ENCODE measurements at places on chromosomes 16 and 17.

DNA sequence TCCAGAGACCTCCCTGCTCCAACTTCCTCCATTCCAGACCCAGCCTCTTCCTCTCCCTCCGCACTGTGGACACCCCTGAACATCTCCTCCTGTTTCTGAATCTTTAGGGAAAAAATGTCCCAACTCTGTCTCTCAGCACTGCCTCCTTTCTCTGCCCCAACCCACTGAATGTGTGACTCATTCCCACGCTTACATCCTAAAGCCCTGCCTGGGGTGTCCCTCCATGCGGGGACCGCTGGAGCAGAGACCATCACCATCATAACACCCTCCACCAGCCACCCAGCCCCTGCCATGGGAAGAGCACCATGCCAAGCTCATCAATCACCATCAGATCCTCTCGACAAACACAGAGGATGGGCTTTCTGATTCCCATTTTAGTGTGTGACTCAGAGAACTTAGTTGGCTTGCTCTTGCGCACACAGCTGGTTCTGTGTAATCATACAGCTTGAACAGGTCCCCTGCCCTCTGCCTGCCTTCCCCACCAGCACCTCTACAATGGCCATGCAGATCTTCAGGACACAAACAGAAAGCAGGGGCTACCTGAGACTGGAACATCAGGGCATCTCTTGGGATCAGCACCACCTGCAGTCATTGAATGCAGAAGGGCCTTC lies 10.7 kb downstream of the RPRML start:
- no peak for DNase-seq

DNA sequence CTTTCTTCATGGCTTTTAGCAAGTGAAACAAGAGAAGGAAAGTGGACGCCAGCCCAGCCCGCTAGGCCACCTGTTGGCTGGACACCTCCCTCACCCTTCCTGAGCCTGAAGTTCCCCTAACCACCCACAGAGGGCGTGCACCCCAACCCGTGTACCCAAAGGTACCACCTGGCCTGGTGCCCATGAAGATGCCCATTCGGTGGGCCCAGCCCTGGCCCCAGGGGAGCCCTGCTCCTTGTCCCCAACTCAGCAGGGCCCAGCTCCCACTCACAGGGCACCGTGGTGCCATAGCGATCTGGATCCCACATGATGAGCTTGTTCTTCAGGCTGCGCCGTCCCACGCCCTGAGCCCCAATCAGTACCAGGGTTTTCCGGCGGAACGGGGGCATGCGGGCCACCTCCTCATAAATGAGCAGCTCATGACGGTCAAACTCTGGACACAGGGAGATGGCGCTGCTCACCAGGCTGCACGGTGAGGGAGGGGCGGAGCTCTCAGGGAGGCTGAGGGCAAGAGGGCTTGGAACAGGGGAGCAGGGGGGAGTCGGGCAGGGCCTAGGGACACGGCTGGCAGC lies 26.8 kb downstream of the MPP2 start:
- no peak for DNase-seq

- DNase-seq: no peak
These were observed 41.3 kb downstream of the USP31 start for GRCh38 chr16:23107936-23108335.

- DNase-seq: peak; percentile 62
These were observed 122.6 kb upstream of the FOXF1 start for GRCh38 chr16:86387468-86388440.

- no peak for DNase-seq
These were observed 12.0 kb upstream of the KRT19 start for GRCh38 chr17:41539979-41540701.

DNA sequence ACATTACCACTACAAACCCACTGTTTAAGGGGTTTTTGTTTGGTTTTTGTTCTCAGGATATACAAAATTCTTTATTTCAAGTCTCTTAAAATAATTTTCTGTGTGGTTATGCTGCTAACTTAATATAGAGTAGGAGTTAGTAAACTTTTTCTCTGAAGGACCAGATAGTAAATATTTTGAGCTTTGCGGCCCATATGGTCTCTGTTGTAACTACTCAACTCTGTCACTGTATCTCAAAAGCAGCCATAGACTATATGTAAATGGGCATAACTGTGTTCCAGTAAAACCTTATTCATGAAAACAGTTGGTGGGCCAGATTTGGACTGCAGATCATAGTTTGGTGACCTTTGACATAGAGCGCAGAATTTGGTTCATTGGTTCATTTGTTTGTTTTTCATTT lies 7.2 kb downstream of the TANGO6 start:
- DNase-seq: no peak

GRCh38 chr17:14296166-14296910 lies 4.5 kb upstream of the HS3ST3B1 start:
- no peak for DNase-seq

DNA sequence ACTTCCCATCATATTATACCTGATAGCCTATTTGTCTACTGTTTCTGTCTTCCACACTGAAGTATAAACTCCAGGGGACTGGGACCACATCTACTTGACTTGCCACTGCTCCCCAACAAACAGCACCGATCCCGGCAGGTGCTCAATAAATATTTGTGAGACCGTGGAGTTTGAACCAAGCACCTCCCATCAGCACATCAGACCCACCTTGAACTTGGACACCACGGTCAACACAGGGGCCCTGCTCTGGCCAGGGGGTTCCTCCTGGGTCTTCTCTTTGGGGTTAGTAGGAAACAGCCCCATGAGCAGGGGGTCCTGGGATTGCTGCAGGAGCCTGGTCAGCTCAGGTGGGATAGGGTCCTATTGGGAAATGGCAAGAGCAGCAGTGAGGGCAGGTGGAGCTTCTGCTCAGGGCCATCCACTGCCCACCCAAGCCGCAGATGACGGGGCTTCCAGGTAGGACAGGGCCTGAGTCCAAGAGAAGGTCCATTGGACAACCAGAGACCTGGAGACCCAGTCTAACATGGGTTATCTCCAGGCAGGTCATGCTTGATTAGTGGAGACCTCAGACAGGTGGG lies 19.9 kb downstream of the ZNHIT3 start:
- DNase-seq: no peak

- DNase-seq: no peak
These were observed 28.6 kb downstream of the OSBPL7 start for GRCh38 chr17:47792979-47793378.

DNA sequence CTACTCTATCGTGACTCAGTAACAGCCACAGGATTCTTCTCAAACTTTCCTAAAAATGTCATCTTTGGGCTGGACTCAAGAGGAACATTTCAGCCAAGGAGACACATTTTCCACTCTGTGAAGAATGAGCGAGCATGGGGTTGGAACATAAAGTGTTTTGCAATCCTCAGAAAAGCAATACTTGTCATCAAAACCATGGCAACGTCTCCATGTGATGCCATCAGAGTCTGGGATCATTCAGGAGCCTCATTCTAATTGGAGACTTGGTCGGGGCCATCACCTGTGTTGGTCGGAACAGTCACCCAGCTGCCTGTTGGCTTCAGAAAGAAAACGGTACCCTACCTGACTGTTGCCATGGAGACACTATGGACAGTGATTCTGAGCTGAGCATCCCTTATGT lies 25.5 kb downstream of the MYOCD start:
- DNase-seq: peak; percentile 21

DNA sequence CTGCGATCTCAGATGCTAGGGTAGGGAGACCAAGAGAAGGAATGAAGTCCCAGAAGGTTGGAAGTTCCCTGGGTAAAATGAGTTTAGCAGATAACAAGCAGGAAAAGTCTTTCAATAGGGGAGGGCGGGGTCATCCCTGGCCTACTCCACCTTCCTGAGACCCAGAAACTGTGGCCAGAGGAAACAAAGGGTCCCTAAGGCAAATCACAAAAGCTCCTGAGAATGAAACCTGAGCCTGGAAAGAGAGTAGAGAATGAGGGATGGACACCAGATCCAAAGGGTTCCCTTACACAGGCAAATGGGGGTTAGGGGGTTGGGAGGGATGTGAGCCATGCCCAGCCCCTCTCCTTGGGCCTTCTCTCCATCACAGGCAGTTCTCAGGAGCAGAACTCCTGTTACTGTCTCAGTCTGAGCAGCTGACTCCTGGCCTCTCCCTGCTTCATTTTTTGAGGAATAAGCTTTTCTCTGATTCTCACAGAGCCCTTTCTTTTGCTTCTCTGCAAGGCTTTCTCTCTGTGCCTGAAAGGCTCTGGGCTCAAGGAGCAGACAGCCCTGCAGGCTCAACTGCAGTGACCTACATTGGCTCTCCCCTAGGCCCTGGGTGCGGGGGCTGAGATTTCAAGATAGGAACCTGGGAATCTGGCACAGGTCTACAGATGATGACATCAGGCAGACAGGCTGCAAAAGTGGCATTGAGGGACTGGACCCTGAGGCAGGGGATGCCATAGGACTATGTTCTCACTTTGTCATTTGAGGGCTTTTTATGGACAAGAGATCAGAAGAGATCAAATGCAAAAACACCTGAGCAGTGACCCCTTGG lies 9.8 kb upstream of the NR1D1 start:
- DNase-seq: no peak

- DNase-seq: no peak
These were observed 697.2 kb downstream of the TOX3 start for GRCh38 chr16:51849715-51850114.

DNA sequence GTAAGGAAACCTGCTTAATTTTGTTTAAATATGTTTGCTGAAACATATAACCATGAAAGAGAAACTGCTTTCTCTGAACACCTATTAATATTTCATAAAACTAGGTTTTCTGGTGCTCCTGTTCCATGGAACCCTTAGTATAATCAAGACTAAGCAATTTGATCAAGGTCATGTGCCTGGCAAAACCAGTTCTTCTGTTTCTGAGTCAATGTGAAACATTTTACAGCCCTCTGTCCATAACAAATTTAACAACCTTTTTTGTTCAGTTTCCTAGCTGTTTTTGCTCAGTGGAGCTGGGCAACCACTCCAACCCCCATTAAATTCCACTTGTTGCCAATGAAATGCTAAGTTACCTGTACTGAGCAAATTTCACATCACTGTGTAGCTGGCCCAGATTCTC lies 344.0 kb downstream of the CA10 start:
- DNase-seq: no peak

DNA sequence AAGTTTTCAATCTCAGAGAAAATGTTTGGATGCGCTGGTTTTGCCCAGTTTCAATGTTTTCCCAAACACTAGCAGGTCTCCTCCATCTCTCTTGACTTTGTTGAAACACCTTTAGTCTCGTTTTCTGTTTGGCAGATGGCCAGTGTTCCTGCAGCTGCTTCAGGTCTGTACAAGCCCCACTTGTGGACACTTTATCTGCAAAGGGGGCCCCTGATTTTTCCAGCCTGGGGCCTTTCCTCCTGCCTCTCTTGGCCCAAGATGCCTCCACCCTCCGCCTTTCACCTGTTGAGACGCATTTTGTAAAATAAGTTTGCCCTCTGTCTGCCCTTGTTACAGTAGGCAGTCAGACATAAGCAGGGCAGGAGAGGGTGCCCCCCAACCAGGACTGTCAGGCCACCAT lies 21.8 kb upstream of the PRM1 start:
- DNase-seq: no peak

GRCh38 chr16:78925083-78925767 lies 675.3 kb downstream of the MAF start:
- no peak for DNase-seq

DNA sequence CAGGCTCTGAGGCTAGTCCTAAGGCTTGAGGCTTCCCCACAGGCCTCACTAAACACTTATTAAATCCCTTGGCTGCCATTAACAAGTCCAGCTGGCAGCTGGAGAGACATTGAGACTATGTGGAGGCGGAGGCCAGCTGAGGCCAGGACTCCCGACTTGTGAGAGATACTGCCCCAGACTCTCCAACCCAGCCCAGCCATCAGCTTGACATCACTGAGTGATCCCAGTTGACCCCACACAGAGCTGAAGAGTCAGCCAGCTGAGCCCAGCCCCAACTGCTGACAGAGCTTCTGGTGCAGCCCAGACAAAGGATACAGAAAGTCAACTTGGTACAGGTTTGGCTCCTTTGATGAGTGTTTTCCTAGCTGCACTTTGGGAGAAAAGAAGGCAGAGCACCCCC lies 343.1 kb downstream of the C16orf95 start:
- DNase-seq: no peak

- no peak for DNase-seq
These were observed 14.7 kb downstream of the MPG start for GRCh38 chr16:92431-93339.

DNA sequence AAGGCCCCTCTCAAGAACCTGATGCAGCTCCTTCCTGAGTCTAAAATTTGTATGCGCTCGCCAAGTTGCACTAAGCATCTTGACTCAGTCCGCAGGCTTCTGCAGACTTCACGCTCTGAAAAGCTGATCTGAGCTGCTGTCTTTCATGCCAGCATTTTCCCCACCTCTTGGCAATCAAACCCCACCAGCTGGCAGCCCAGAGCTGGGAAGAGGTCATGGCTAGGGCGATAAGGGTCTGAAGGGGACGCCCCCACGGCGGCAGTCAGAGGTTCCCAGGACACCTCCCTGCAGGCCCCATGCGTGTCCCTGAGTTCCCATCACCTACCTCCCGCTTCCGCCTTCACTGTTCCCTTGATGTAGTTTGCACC lies 5.1 kb upstream of the UNC13D start:
- no peak for DNase-seq

GRCh38 chr17:73855720-73856333 lies 211.6 kb upstream of the SDK2 start:
- DNase-seq: no peak

DNA sequence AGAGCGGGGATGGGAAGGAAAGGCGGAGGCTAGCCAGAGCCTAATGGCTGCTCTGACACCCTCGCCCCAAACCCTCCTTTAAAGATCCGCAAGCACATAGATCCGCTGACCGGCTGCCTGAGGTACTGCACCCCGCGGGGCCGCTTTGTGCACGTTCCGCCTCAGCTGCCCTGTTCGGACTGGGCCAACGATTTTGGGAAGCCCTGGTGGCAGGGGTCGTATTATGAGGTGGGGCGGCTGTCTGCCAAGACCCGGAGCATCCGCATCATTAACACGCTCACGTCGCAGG lies 663 bp downstream of the CYB5D1 start:
- no peak for DNase-seq

GRCh38 chr17:62995377-62995885 lies 29.4 kb downstream of the TANC2 start:
- DNase-seq: peak; percentile 28

DNA sequence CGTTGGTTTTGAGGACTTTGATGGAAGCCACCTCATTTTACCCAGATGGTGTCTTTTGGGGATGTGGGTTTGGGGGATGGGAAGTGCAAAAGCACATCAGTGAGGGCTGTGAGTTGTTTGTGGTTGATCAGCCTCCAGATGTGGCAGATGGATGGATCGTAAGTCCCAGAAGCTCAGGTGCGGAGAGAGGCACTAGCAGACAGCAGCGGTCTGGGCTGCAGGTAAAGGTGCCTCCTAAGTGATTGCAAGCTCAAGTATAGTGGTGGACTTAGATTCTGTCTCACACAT lies 18.0 kb downstream of the HS3ST3B1 start:
- DNase-seq: no peak

DNA sequence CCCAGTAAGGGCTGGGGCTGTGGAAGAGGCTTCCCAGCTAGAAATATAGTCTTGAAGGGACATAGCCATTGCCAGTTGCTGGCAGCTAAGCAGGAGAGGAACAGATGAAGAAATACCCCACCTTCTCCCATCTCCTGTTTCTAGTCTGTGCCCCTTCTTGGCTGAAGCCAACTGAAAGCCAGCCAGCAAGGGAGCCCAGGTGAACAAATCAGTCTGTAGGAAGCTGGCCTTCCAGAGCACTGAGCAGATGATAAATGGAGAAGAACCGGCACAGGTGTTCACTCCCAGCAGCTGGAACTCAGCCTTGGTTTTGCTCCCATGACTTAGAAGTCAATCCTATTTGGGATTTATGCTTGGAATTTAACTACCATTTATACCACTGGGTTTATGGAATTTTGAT lies 69.2 kb upstream of the DHX40 start:
- DNase-seq: no peak

GRCh38 chr17:67322042-67322787 lies 44.2 kb downstream of the PSMD12 start:
- DNase-seq: no peak

Data from fibroblast of the conjunctiva (primary cell).